CD4-positive, alpha-beta T cell treated with Interleukin-15 for 4 hours (primary cell): ENCODE measurements at places on chromosomes 4 and X.

DNA sequence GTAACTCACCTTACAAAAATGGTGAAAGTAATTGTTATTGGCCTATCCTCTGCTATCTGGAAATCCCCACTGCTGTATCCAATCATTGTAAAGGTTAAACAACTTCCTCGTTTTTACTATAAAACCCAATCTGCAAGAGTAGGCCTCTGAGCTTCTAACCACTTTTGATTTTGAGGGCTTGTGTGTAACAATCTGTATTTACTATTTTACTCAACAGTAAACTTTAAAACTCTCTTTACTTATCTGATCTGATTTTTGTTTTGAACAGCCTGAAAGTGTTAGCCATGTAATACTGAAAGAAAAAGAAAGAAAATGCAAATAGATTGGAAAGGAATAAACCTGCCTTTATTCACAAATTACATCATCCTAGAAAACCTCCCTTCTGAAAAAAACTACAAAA is 63.1 kb downstream of the SLC10A7 start:
- peak; percentile 55 for DNase-seq

- DNase-seq: no peak
Measured at GRCh38 chrX:81378560-81378959, 176.7 kb downstream of the SH3BGRL start.

DNA sequence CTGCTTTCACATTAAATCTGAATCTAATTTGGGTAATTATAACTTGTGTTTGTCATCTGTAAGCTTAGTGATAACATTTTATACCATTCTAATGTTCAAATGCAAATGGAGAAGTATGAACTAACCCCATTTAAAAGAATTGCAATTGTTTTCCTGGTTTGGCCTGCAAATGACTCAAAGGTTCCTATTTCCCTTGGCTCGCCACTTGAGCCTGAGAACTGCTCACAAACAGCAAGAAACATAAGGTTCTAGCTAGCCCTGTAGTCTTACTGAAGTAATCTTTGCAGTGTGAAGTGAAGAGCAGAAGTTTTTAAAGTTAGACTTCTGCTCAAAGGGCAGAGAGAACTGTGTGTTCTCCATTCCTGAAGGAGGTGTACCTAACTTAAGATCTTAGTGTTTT is 27.2 kb downstream of the UPRT start:
- no peak for DNase-seq

DNA sequence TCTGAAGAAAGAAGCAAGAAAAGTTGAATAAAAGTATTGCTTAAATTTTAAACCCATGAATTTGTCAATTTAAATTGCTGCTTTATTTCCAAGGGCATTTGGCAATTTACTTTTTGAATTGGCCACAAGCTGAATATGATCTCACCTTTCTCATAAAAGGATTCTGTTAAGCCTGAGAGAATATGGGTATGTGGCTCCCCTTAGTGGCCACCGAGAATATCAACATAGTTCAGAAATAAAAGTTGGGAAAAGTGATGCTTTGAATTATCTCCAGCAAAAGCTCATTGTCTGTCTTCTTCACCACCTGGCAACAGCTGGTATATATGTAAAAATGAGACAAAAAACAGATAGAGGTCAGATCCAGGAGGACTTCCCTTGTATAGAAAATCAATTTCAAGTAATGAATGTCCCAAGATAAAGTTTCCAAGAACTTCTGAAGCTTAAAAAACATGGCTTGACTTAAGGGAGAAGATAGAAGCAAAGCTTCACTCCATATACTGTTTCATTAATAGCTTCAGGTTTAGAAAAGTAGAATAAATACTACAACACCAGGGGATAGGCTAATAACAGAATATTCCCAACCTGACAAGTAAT is 290.7 kb upstream of the FAM241A start:
- DNase-seq: no peak

DNA sequence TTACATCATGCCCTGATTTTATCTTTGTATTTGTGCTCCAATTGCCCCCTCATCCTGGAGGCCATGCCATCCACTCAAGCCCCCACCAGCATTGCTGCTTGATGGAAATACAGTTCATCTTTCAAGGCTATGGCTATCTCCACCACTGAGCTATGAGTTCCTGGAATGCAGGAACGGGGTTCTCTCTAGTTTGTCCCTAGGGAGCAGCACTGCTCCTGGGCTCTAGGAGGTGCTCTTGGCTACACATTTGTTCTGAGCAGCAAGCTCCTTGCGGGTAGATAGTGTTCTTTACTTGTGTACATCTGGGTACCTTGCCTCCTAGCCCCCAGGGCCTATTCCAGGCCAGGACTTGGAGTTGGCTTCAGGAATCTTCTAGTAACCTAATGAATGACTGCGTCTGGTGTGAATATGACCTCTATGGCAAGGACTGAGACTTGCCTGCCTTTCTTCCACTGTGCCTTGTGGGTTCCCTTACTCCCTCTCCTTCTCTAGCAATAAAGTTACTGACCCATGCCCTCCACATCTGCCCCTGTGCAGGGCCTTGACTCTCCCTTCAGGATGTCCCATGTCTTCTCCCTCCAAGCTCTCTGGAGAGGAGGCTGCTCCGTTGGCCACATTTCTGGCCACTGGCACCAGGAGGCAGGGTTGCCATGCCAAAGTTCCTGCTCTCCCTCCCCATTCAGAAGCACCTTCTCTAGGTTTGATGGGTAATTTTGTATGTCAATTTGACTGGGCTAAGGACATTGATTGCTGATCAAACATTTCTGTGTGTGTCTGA is 7.6 kb downstream of the CITED1 start:
- no peak for DNase-seq

GRCh38 chr4:104907074-104907649 is 239.5 kb upstream of the TET2 start:
- DNase-seq: no peak

DNA sequence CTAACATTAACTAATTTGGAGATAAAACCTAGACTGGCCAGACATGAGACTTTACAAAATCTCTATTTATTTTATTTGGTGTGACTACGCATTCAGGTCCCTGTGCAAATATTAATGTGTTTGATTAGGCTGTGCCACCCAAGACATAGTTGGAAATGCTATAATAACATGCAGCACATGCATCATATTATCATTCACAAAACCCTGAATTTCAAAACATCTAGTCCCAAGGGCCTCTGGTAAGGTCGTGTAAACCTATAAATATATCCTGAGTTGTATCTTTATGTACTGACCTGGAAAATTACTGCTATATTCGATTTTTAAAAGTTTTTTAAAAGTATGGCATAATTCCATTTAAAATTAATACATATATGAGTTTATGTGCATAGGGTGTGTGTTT is 47.1 kb upstream of the FAT4 start:
- DNase-seq: no peak

- no peak for DNase-seq
Measured at GRCh38 chr4:183716302-183716701, 57.2 kb downstream of the TRAPPC11 start.

GRCh38 chrX:19094654-19095053 is 27.6 kb downstream of the ADGRG2 start:
- DNase-seq: no peak

GRCh38 chrX:154411981-154412340 is 622 bp downstream of the TAFAZZIN start:
- peak; percentile 61 for DNase-seq

- peak; percentile 19 for DNase-seq
Measured at GRCh38 chrX:72273718-72274117, 3.3 kb downstream of the RPS4X start.

DNA sequence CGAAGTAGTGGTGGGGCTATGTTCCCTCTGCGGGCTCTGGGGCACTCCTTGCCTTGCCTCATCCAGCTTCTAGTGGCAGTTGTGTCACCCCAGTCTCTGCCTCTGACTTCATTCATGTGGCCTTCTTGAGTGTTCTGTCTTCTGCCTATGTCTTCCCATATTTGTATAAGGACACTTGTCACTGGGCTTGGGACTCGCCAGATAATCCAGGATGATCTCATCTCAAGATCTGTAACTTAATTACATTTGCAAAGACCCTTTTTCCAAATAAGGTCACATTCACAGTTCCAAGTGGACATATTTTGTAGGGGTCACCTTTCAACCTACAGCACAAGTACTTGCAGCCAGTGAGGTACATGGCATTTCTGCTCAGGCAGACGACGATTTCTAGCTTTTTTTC is 30.3 kb upstream of the CLDN24 start:
- DNase-seq: no peak

- no peak for DNase-seq
Measured at GRCh38 chr4:87967193-87967592, 8.3 kb upstream of the SPP1 start.

- DNase-seq: no peak
Measured at GRCh38 chrX:80806557-80806956, 3.1 kb downstream of the BRWD3 start.

DNA sequence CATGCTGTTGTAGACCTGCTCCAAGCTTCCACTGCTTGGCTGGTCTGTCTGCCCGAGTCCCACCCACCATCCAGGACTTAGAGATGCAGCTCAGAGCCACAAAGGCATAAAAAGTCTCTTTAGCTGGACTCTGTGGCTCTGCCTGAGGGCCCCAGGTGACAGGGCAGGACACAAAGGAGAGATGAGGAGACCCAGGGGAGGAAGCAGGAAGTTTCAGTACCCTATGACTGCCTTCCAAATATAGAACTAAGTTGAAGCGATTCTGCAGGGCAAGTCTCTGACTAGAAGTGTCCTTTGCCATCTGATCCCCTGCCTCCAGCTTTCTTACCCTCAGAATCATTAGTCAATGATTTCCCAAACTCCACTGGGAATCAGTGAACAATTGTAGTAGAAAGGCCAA is 11.2 kb upstream of the CXCR3 start:
- no peak for DNase-seq

GRCh38 chr4:55503169-55503568 is 43.5 kb downstream of the CLOCK start:
- peak; percentile 3 for DNase-seq

- DNase-seq: no peak
Measured at GRCh38 chr4:81436096-81436495, 35.6 kb downstream of the RASGEF1B start.

- DNase-seq: no peak
Measured at GRCh38 chr4:98305576-98305975, 44.4 kb downstream of the RAP1GDS1 start.

DNA sequence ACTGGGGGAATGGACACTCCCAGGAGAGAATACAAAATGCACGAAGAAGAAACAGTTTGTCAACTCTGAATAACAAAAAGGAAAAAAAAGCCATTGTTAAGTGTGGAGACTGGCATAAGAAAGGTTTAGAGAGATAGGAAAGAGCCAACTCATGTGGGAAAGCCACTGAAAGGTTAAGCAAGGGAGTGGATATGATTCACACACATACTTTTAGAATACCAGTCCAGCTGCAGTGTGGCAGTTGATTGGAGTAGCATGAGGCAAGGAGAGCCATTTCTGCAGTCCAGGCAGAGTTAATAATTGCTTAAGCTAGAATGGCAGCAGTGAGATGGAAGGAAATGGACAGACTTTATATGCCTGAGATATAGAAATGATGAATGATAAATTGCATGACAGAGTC is 36.9 kb upstream of the ADAD1 start:
- DNase-seq: no peak

- no peak for DNase-seq
Measured at GRCh38 chr4:119623025-119623424, 5.6 kb downstream of the PDE5A start.

GRCh38 chr4:62948108-62948507 is 1461.1 kb downstream of the TECRL start:
- no peak for DNase-seq

DNA sequence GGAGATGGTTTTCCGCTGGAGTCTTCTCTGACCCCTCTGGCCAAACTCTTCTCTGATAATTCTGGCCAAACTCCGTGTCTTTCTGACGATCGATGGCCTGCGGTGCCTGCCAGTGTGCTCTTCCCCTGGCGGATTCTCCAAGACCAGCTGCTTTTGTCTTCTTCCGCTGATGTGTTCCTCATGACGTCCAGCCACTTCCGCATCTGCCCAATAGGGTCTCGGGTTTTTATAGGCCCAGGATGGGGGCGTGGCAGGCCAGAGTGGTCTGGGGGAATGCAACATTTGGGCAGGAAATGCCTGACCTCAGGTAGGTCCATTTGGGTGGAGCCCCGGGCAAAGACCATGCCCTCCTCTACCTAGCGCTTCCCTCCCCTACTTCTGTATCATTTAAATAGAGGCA is 1542.1 kb downstream of the STIM2 start:
- no peak for DNase-seq

GRCh38 chr4:40309250-40309774 is 25.8 kb upstream of the CHRNA9 start:
- DNase-seq: peak; percentile 92

DNA sequence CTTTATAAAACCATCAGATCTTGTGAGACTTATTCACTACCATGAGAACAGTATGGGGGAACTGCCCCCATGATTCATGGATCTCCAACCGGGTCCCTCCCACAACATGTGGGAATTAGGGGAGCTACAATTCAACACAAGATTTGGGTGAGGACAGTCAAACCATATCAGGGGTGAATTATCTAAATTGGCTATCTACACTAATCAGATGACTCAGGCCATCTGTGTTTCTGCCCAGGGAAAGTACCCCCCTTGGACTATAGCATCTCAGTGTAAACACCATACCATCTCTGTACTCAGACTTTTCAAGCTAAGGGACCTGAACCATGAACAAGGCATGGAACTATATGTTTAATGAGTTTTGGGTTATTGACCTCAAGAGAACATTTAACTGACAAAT is 76.8 kb downstream of the LNX1 start:
- no peak for DNase-seq

DNA sequence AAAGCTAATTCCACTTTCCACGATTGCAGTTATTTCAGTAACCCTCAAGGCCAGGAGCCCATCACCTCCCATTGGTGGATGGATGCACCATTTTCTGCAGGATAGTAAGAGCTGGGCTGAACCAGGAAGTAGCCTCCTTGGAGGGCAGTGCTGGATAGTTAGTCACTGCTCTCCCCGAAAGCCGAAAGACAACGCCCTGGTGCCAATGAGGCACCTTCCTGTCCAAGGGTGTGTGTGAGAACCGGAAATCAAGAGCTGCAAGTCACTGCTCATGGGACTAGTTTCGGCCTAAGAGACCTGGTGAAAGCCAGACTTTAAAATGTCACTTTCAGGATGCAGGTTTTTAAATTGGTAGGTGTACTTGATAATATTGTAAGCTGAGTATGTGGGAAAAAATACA is 203.8 kb upstream of the HS3ST1 start:
- no peak for DNase-seq

GRCh38 chr4:184064877-184065276 is 152.8 kb downstream of the ENPP6 start:
- no peak for DNase-seq

GRCh38 chr4:14361084-14361483 is 641.2 kb upstream of the CPEB2 start:
- DNase-seq: no peak

DNA sequence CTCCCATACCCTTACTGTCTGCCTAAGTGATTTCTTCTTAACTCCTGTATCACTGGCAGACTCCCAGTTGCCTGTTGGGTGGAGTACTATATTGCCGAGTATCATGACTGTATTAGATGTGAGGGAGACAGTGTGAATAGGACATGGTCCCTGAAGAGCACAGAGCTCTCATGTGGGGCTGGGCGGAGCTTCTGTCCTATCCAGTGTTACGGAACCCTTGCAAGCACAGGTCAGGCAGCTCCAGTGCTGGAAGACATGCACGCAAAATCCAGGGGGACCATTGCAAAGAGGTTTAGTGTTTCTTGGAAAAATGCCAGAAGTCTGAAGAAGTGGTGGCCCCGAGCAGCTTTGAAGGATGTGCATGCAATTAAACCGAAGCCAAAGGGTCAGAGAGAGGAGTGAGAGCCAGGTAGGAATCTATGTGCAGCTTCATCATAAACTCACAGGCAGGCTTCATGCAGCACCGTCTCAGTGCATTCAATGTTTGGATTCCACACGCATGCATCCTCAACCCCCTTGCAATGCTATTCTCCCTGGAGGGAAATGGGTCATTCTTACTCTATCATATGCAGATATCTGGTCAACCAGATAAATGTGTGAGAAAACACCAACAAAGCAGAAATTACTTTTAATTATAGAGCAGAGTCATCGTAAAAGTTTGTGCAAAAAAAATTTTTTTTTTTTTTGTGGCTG is 49.7 kb upstream of the DHRSX start:
- DNase-seq: no peak
